Caco-2 (cell line): ENCODE measurements at places on chromosomes 4 and X.

GRCh38 chrX:111168314-111168713, 72.3 kb downstream of the PAK3 start:
- no peak for DNase-seq

- no peak for DNase-seq
Measured at GRCh38 chr4:94960708-94961107, 203.0 kb downstream of the BMPR1B start.

GRCh38 chr4:7306021-7306965, 114.0 kb downstream of the SORCS2 start:
- DNase-seq, result no peak

- no peak for DNase-seq
Measured at GRCh38 chrX:22037225-22037624, 5.1 kb downstream of the PHEX start.

DNA sequence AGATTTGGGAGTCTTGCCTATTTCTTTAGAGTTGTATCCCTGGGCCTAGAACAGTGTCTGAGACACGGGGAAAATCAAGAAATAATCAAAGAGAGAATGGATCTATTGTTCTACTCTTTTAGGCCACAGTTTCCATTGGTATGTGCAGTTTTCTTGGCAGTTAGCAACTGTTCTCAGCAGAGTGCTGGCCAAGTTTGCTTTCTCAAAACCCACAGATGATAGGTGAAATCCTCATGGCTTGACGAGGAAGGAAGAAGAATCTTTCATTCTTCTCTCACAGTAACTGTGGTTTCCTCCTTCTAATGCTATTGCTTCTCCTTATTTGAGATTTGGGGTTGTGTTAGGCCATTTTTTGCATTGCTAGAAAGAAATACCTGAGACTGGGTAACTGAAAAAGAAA, 42.2 kb downstream of the AGA start:
- no peak for DNase-seq

DNA sequence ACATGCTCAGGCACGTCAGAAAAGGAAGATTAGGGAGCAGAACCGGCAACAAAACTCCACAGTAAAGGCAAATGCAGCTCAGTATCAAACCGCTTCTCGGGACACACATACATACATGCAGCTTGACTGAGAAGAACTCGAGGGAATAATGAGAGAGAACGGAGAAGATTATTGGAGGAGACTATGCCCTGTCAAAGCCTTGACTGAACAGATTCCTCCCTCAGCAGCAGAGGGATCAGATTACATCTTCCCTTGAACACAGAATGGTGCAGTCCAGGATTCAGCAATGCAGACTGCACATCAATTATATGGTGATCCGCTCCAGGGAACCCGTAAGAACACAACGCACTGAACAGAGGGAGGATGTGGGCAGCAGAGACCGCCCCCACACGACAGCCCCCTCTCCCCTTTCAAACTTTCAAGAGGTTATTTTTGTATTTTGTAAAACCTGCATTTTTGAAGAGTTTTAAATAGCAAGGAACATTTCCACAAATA, 183.2 kb downstream of the FBXW7 start:
- peak; percentile 64 for DNase-seq

- no peak for DNase-seq
Measured at GRCh38 chr4:125041372-125041930, 273.3 kb upstream of the FAT4 start.

DNA sequence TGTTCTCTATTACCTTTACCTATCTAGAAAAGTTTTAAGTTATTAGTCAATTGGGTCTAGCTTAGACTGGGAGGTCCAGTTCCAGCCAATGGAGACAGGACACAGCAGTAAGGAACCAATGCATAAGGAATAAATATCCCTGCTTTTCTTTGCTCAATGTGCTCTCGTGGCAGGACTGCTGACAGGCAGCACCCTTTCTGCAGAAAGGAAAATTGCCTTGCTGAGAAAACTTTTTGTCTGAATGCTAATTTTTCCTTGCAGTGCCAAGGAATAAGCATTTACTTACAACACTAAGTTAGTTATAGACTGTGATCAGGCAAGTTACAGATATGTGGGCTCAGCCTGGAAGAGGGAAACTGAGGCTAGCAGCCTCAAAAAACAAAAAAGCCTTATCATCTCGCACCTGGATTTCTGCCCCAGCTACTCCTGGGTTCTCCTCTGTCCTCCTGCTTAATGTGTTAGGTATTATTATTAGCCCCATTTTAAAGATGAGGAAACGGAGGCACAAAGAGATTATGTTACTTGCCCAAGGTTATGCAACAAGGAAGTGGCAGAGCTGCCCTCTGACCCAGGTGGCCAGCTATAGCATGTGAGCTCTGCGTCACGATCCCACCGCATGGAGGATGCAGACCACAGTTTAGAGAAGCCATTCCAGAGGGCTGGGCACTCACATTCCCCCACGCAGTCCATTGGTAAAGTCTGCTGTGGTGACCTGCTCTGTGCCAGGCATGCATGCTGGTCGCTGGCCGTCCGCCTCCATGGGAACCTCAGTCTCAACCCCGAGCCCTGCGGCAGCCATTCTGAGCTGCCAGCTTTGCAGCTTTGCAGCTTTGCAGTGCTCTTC, 40.5 kb upstream of the C4orf50 start:
- no peak for DNase-seq

DNA sequence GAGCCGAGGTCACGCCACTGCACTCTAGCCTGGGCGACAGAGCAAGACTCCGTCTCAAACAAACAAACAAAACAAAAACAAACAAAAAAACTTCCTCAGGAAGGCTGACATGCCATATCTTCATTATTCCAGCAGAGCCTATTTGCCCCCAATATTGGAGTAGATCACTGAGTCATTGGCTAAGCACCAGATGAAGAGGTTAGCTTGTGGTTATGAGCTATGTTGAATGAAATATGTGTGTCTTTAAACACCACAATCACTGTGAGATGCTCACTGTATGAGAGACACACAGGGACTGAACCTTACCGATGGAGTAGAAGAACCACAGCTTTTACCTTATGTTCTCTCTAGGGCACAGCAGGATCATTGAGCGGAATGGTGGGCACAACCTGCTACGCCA, 122.1 kb upstream of the EOLA2 start:
- no peak for DNase-seq

GRCh38 chr4:187268940-187269339, 545.3 kb upstream of the FAT1 start:
- DNase-seq, result no peak

DNA sequence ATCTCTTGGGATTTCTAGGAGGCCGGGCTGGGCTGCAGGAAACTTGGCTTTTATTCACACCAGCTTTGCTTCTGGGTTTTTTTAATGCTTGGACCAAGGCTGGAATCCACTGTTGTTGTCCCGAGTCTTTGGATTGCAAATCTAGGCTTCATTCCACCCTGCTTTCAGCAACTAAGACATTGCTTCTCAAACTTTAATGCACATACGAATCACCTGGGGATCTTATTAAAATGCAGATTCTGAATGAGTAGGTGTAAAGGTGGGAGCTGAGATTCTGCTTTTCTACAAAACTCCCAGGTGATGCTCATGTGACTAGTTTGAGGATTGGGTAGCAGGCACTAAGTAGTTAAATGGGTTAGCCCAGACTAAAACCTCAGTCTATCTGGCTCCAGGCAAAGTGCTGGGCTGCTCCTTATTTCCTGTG, 39.2 kb upstream of the GPC4 start:
- DNase-seq, result no peak

DNA sequence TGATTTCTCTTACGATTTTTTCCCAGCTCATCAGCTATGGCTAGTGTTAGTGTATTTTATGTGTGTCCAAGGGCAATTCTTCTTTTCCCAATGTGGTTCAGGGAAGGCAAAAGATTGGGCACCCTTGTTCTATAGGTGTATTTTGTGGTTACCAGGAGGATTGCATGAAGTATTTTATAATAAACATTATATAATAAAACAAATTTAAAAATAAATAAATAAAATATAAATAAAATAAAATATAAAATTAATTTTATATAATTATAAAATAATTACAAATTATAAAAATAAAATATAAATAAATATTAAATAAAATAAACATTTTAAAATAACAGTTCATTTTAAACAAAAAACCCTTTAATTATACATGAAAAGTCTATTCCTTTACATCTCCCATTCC, 35.6 kb upstream of the UGT2B10 start:
- DNase-seq, result no peak

- DNase-seq, result no peak
Measured at GRCh38 chrX:38151441-38151840, 69.2 kb downstream of the SRPX start.

DNA sequence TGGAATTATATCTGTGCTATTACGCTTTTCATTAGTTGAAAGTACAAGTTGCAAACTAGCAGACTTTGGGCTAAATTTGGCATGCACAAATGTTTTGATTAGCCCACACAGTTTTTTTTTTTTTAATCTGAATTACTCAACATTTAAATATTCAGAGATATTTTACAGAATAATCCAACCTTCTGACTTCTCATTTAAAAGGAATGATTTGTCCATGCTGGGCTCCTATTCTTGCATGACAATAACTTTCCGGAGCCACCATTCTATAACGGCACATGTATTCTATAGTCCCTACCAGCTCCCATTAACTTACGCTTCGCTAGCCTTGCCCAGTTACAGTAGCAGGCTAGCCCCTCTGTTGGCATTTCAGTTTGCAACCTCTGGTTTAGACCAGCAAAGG, 219.3 kb upstream of the FTHL17 start:
- no peak for DNase-seq

DNA sequence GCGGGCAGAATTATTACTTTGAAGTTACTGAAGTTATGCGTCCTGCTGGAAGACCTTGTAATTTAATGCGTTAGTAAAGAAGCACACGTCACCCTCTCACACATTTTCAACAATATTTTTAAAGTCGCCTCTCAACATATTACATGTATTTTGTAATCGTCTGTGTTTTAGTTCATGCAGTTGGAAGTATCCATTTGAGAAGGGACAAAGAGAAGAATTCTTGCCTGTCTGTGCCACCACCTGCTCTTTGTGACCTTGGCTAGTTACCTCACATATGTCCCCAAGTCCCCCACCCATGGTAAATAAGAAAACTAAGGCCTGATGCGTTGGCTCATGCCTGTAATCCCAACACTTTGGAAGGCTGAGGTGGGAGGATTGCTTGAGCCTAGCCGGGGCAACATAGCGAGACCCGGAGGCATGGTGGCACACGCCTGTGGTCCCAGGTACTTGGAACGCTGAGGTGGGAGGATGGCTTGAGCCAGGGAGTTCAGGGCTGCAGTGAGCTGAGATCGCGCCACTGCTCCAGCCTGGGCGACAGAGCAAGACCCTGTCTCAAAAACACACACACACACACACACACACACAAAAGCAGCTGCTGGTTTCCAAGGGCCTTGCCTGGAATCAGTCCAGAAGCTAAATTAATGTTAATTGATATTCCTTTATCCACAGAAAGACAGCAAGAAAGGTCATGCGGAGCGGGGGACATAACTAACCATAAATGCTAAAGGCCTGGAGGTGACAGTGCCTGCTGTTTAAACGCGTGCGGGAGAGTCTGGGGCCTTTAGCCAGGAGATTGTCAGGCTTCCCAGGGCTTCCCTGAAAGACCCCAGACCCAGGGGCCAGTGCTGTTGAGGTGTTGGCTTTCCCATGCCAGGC, 811 bp downstream of the TMEM187 start:
- DNase-seq, result no peak

- DNase-seq, result peak; percentile 39
Measured at GRCh38 chrX:130091980-130092522, 18.2 kb downstream of the ELF4 start.

DNA sequence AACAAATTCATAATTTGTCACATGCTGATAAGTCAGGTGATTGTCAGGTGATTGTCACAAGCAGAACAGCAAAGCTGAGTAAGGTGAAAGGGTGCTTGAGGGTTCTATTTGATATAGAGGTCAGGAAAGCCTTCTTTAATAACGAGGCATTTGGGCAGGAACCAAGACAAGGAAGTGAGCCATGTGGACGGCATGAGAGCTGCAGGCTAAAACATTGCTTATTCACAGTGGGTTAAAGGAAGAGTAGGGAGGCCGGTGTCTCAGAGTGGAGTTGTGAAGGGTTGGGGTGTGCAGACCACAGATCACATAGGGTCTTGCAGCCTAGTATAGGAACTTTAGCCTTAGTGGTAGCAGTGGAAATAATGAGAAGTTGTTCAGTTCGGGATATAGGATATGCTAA, 31.3 kb upstream of the CYP2U1 start:
- no peak for DNase-seq

GRCh38 chrX:15822922-15823321, 31.7 kb downstream of the AP1S2 start:
- DNase-seq, result no peak

DNA sequence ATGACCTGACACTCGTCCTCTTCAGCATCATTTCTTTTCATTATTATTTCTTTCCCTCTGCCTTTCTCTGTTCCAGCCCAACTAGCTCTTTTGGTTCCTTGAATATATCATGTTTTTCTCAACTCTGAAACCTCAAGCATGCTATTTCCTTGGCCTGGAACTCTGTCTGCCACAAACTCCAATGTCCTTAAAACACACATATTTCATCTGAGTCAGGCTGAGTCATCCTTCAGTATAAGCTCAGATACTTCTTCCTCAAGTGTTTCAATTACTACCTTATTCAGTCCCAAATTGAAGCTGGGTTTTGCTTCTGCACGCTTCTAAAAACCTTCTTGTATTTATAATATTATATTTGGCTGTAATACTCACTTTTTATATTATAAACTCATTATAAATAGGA, 424.2 kb downstream of the PDGFC start:
- DNase-seq, result no peak

DNA sequence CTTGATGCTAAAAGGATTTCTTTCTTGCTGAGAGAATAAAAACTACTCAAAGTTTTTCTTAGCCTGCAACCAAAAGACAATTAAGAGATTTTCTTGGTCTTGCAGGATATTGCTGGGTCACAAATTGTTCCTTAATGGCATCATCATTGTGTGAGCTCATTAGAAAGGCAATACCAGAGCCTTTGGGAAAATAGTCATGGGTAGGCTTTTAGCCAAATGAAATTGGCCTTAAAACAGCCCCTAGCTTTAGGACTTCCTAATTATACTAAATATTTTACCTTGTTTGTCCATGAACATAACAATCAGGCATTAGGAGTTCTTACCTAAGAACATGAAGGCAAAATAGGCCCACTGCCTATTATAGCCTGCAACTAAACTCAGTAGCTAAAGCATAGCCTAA, 10.4 kb upstream of the FAM13A start:
- no peak for DNase-seq

DNA sequence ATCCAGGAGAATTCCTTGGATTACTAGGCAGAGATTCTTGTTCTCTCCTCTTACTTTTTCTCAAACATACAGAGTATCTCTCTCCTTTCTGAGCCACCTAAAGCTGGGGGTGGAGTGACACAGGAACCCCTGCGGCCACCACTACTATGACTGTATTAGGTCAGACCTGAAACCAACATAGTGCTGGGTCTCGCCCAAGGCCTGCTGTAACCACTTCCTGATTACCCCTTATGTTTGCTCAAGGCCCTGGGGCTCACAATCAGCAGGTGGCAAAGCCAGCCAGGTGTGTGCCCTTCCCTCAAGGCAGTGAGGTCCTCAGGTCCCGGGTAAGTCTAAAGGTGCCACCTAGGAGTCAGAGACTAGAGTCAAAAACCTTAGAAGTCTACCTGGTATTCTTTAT, 166.4 kb downstream of the PARM1 start:
- no peak for DNase-seq
